ENCODE measurements at places on chromosomes 11 and 22. TPM values are rescaled to one million over a fixed set of nuclear protein-coding genes. Genes with fewer than 3 reads are reported as not detected.

DNA sequence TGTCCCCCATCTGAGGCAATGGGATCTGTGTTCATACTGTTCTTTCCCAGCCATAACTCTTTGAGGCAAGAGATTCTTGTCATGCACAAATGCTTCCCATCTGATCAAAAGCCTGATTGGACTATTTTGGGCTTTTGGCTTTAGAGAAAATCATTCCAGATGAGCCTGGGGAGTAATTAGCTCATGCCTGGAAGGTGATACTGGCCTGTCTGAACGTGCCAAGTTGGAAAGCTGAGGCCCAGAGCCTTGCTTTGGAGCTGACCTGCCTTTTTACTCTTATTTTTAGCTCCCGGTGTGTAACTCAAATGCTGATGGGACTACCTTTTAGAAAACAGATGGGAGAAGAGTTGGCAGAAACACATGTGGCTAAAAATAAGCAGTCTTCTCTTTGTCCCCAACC lies 105.0 kb downstream of the DBX1 start:
- H3K27me3 ChIP-seq = no peaks in the 10 kb centered on the region
- peak overlapping the region; percentile 77 for H3K27ac ChIP-seq
- DNase-seq = no peak
- peaks cover 34% of the 10 kb centered on the region for H3K36me3 ChIP-seq

- no peak overlapping the region for H3K4me3 ChIP-seq
- H3K36me3 ChIP-seq = no peaks in the 10 kb centered on the region
- peaks cover 46% of the 10 kb centered on the region for H3K27me3 ChIP-seq
- H3K27ac ChIP-seq = no peak overlapping the region
- no peak for DNase-seq
Measured at GRCh38 chr22:39634530-39635405, 64.2 kb downstream of the CACNA1I start.

CYB5R3 gene
- 298 TPM for total RNA-seq

DNA sequence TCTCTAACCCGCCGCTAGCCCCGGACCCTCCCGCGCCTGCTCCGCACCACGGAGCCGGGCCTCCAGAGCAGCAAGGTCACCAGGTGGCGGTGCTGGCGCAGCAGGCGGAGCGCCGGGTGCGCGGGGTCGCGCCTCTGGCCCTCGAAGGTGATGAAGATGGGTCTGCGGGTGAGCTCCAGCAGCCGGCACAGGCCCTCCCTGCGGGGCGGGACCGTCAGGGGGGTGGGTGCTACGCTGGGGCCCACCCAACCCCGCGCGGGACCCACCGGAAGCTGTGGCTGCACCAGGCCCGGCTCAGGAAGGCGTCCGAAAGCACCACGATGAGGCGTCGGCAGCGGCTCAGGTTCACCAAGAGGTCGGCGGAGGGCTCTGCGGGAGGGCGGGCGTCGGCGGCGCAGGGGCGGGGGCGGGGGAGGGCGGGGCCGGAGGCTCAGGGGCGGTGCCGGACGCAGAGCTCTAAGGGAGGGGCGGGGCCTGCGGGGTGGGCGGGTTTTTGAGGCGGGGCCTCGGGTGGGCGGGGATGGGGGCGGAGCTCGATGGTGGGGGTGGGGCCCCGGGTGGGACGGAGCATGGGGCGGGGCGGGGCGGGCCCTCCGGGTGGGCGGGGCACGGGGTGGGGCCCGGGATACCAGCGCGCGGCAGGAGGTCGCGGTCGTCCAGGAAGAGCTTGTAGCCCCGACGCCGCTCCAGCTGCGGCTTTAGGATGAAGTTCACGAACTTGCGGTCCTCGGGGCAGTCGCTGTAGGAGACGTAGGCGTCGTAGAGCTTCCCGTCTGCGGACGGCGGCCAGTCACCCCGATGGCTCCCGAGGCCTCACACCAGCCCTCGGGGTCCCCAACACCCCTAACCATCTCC lies 7.8 kb downstream of the SIGIRR start:
- peak overlapping the region; percentile 88 for H3K27ac ChIP-seq
- no peaks in the 10 kb centered on the region for H3K27me3 ChIP-seq
- peak; percentile 83 for DNase-seq
- peak overlapping the region; percentile 81 for H3K4me3 ChIP-seq

PAMR1 gene
- total RNA-seq = 12.9 TPM

GRCh38 chr11:8080674-8081590 lies at the start of gene TUB:
Gene TUB, plus strand, starts transcription at chr11:8081211. Its CDS starts 300 bp downstream, at chr11:8081511.
- DNase-seq = no peak
- H3K27ac ChIP-seq = peak within 1 kb of the TSS; percentile 40

DNA sequence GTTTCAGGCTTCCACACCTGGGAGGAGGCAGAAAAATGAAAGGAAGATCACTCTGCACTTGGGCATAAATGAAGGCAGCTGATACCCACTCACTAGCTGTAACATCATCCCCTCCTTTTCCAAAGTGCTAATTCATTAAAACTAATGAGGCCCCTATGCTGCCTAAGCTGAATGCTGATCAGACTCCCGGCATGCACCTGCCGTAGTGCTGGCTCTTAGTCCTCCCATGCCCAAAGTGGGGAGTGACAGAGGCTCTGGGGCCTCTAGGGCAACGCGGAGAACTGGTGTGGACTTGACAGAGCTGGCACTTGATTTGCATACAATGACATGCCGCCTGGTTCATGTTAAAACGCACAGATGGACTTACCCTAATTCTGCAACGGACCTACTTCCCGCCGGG lies 96.5 kb upstream of the NCAM1 start:
- H3K36me3 ChIP-seq = no peaks in the 10 kb centered on the region
- peaks cover 6% of the 10 kb centered on the region for H3K27me3 ChIP-seq
- H3K4me1 ChIP-seq = peaks cover 31% of the 10 kb centered on the region
- DNase-seq = no peak
- H3K4me3 ChIP-seq = no peak overlapping the region

- peak overlapping the region; percentile 91 for H3K27ac ChIP-seq
- peak overlapping the region; percentile 53 for H3K4me3 ChIP-seq
- peaks cover 80% of the 10 kb centered on the region for H3K4me1 ChIP-seq
- no peaks in the 10 kb centered on the region for H3K27me3 ChIP-seq
- H3K36me3 ChIP-seq = peaks cover 25% of the 10 kb centered on the region
Measured at GRCh38 chr11:65591939-65592857, 3.4 kb downstream of the KCNK7 start.

MISFA gene
- total RNA-seq = 10.7 TPM

RPS3 gene
- total RNA-seq = 864 TPM

- no peaks in the 10 kb centered on the region for H3K4me1 ChIP-seq
- H3K27ac ChIP-seq = no peak overlapping the region
- no peak overlapping the region for H3K4me3 ChIP-seq
- DNase-seq = no peak
Measured at GRCh38 chr11:71199226-71199820, 53.1 kb downstream of the SHANK2 start.

ACTN3 gene
- not detected for total RNA-seq

SLC5A1 gene
- 201 TPM for total RNA-seq

GRCh38 chr22:48314073-48314472 lies 1513.6 kb downstream of the BRD1 start:
- H3K36me3 ChIP-seq = no peaks in the 10 kb centered on the region
- H3K27ac ChIP-seq = no peak overlapping the region
- H3K4me3 ChIP-seq = no peak overlapping the region

DNA sequence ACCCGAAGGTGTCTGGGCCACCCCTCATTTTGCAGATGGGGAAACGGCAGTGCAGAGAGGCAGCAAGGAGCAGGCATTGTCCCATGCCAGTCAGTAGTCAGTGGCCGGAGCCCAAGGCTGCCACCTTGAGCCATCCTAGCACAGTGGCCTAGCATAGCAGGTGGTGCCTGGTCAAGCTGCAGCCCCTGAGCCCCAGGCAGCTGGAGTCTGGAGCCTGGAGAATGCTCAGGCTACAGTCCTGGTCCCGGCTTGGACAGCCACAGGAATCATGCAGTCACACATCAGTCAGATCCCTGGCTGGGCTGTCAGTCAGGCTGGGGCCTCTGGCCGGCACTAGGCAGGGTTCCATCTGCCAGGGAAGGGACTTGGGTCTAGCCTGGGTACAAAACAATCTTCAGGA lies 18.6 kb downstream of the KCNC1 start:
- no peaks in the 10 kb centered on the region for H3K36me3 ChIP-seq
- H3K4me3 ChIP-seq = no peak overlapping the region
- H3K27ac ChIP-seq = no peak overlapping the region
- H3K4me1 ChIP-seq = peaks cover 10% of the 10 kb centered on the region

DNA sequence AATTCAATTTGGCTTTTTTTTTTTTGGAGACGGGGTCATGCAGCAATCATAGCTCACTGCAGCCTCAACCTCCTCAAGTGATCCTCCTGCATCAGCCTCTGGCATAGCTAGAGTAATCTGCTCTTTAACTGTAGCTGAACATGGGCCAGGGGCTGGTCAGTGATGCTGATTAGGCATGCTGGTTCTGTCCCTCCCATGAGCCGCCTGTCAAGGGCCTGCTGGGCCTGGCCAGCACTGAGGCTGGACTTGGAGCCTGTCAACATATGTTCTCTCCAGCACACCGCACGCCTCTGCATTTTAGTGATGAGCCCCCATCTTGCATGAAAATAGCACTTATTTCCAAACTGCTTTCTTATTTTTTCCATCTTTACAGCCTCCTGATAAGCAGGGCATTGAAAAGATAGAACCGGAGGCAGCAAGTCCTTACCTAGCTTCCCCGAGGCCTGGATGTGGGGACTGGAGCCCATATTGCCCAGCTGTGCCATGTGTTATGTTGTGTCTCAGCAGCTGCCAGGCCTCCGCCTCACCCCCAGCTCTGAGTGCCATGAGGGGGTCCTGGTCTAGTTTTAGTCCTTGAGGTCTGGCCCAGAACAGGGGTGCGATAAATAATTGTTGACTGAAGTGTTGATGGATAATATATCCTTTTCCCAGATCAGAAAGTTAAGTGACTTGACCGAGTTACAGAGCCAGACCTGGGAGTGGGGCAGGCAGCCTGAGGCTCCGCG lies 80.0 kb downstream of the CTTN start:
- H3K4me3 ChIP-seq = no peak overlapping the region
- no peak for DNase-seq
- H3K4me1 ChIP-seq = peaks cover 42% of the 10 kb centered on the region

LRRC4C gene
- total RNA-seq = 0.41 TPM

GRCh38 chr11:76074148-76075095 lies 131.9 kb downstream of the WNT11 start:
- no peaks in the 10 kb centered on the region for H3K27me3 ChIP-seq
- no peaks in the 10 kb centered on the region for H3K36me3 ChIP-seq
- H3K4me3 ChIP-seq = no peak overlapping the region
- peaks cover 45% of the 10 kb centered on the region for H3K4me1 ChIP-seq

GRCh38 chr11:84824624-84825023 lies 802.5 kb downstream of the DLG2 start:
- no peaks in the 10 kb centered on the region for H3K27me3 ChIP-seq
- no peak for DNase-seq
- peaks cover 12% of the 10 kb centered on the region for H3K4me1 ChIP-seq
- no peak overlapping the region for H3K4me3 ChIP-seq
- H3K27ac ChIP-seq = no peak overlapping the region

GRCh38 chr11:60018058-60018457 lies 1.1 kb downstream of the OOSP4B start:
- H3K4me1 ChIP-seq = no peaks in the 10 kb centered on the region
- no peaks in the 10 kb centered on the region for H3K27me3 ChIP-seq
- H3K27ac ChIP-seq = no peak overlapping the region
- no peak for DNase-seq
- no peaks in the 10 kb centered on the region for H3K36me3 ChIP-seq

- H3K4me1 ChIP-seq = peaks cover 21% of the 10 kb centered on the region
- H3K27me3 ChIP-seq = no peaks in the 10 kb centered on the region
- no peak overlapping the region for H3K4me3 ChIP-seq
- no peak overlapping the region for H3K27ac ChIP-seq
Measured at GRCh38 chr11:19947537-19948114, 212.6 kb downstream of the DBX1 start.

- H3K27ac ChIP-seq = no peak overlapping the region
- H3K27me3 ChIP-seq = no peaks in the 10 kb centered on the region
- peaks cover 63% of the 10 kb centered on the region for H3K4me1 ChIP-seq
- peaks cover 12% of the 10 kb centered on the region for H3K36me3 ChIP-seq
- DNase-seq = no peak
Measured at GRCh38 chr22:25368271-25368670, 148.8 kb downstream of the CRYBB2 start.

GRCh38 chr22:21031545-21032036 lies 770 bp downstream of the SLC7A4 start:
- no peaks in the 10 kb centered on the region for H3K36me3 ChIP-seq
- no peak overlapping the region for H3K27ac ChIP-seq
- H3K27me3 ChIP-seq = peaks cover 56% of the 10 kb centered on the region
- H3K4me3 ChIP-seq = peak overlapping the region; percentile 59

DNA sequence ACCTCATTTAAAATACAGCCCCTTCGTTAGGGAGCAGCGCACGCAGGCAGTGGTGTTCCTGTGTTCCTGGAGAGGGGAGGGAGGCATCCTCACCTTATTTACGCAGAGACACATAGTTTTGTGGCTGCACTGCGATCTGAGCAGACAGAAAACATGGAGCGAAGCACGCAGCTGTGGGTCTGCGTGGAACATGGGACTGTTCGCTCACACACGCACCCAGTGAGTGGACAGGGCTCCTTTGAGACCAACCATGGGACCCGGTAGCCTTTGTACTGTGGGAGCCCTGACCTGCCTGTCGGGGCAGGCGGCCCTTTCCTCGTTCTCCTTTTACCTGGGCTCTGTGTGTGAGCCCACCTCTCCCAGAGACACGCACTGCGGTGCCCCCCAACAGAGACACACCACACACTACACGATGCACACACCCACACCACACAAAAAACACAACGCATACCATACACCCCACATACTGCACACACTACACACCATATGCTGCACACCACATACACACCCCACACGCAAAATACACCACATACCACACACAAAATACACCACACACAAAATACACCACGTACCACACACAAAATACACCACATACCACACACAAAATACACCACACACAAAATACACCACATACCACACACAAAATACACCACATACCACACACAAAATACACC lies 1245.7 kb downstream of the BRD1 start:
- no peaks in the 10 kb centered on the region for H3K4me1 ChIP-seq
- no peaks in the 10 kb centered on the region for H3K36me3 ChIP-seq
- H3K4me3 ChIP-seq = no peak overlapping the region
- H3K27ac ChIP-seq = no peak overlapping the region

DNA sequence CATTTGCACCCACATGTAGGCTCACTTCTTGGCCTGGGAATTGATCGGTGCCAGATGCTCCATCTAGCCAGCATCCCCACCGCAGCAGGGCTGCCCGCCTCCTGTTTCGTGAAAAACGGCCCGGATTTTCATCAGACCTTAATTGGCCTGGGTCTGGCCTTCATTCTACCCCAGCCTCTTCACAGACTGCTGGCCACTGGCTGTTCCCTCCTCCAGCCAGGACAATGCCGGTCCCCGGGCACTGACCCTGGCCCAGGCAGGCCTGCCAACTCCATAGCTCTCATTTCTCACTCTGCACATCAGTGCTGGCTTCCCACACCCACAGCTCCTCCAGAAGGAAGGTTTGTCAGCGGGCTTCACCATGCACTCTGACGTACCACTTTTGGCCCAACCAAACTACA lies 27.9 kb downstream of the TIMP3 start:
- peak overlapping the region; percentile 86 for H3K27ac ChIP-seq
- no peaks in the 10 kb centered on the region for H3K27me3 ChIP-seq
- no peak for DNase-seq
- H3K36me3 ChIP-seq = peaks cover 37% of the 10 kb centered on the region
- H3K4me1 ChIP-seq = peaks cover 100% of the 10 kb centered on the region

GRCh38 chr11:123168241-123168640 lies 26.8 kb downstream of the CLMP start:
- no peaks in the 10 kb centered on the region for H3K4me1 ChIP-seq
- no peak overlapping the region for H3K27ac ChIP-seq
- H3K36me3 ChIP-seq = no peaks in the 10 kb centered on the region
